ENCODE measurements at places on chromosomes 16 and 17.

DNA sequence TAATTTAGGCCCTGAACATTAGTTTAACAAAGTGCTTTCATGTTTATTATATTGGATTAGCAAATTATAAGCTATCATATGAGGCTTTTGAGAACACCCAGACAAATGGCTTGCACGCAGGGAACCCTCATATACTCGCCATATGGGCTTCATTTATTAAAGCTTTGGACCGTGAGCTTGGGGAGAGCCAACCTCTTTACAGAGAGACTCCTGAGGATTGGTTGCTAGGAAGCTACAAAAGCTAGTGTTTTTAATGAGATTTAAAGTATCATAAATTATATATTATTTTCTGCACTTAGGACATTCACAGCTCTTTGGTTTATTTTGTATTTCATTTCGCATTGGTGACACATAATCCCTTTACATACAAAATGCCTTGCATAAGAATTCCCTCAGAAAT is 193.8 kb upstream of the TOX3 start:
- no peak for DNase-seq

- no peak for DNase-seq
These were observed 9.6 kb downstream of the STX1B start for GRCh38 chr16:31000671-31001382.

DNA sequence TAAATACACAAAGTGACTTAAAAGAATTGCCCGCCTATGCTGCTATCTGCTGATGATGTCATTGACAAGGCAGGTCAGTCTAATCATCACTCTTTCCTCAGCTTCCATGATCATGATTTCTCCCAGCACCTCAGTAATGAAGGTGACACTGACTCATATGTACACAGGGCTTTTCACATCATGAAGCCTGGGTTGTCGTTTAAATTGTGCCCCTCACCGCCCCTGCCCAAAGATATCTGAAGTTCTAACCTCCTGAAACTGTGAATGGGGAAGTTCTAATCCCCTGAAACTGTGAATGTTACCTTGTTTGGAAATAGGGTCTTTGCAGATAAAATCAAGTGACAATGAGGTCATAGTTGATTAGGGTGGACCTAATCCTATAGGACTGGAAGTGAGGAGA is 17.4 kb upstream of the GPRC5C start:
- no peak for DNase-seq

DNA sequence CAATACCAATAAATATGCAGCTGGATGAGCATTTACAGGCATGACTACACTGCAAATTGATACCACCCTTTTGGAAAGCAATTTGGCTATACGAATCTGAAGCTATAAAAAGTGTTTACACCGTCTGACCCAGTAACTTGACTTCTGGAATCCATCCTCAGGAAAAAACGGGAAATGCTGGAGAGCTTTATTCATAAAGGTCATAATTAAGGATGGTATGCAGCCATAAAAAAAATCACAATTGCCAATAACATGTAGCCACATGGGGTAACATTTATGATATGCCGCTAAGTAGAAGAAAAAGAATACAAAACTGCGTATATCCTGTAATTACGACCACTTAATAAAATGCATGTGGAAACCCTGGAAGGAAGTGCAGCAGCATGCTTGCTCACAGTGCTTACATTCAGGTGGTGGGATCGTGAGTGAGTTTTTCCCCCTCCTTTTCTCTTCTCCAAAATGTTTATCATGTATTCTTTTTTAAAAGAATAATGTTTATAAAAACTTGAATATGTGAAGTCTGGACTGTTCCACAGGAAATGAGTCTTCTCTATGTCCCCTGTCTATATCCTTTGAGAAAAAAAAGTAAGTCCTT is 34.2 kb downstream of the COPRS start:
- no peak for DNase-seq

DNA sequence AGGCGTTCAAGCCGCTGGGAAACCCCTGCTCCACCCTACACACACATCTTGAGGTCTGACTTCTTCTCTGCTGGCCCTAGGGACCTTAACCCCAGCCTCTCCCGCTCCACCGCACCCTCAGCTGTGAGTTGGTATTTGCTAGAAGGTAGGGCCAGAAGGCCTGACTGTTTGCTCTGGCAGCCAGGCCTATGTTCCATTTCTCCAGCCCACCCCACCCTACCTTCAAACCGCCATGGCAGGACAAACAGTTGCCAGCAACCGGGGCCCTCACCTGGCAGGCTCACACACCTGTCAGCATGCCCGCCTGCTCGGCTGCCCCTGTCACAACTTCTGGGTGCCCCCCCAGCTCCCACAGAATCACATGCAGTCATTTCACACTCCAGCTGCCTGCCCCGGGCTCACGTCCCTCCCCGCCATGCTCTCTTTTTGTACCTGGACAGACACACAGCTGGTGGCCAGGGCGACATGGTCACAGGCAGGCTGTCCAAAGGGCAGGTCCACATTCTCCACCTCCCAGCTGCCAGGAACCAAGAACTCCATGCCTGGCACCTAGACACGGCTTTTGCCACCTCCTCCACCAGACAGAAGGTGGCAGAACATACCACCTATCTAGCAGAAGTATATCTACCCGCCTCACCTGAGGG is 2.6 kb upstream of the ATP2A3 start:
- no peak for DNase-seq
